ENCODE measurements at places on chromosomes 1 and 21. TPM values are rescaled to one million over a fixed set of nuclear protein-coding genes. Genes with fewer than 3 reads are reported as not detected.

The GJA8 gene
- not detected for total RNA-seq

The VAV3 gene
- total RNA-seq, result 101 TPM

The APOBEC4 gene
- 0.55 TPM for total RNA-seq

The HMGB4 gene
- total RNA-seq, result not detected

DNA sequence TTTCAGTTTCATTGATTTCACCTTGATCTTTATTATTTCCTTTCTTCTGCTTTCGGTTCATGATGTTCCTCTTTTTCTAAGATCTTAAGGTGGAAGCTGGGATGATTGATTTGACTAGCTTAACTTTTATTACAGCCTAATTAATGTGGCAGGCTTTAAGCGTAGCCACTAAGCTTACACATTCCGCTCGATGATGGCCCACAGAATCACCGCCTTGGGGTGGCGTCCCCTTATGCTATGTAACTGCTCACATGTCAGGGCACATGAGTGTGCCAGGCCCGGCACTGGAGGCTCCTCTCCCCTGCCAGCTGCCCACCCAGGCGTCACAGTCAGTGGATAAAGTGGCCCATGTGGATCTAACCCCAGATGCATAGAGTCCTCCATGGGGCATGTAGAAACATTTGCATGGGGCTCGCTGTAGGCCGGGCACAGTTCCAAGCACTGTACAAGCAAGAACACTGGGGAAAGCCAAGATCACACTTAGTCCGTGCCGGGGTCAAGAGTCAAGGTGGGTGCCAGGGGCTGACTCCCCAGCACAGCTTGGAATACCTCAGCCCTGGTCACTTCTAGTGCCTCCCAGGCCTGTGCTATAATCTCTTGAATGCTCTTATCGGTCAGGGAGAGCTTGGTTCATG, 41.7 kb downstream of the PKNOX1 start:
- DNase-seq, result no peak

GRCh38 chr1:168333562-168334276, 53.0 kb downstream of the TBX19 start:
- no peak for DNase-seq

GRCh38 chr1:241660424-241660972, 8.4 kb downstream of the WDR64 start:
- no peak for DNase-seq

GRCh38 chr1:156618853-156619581, at the start of gene HAPLN2:
TSS of gene HAPLN2 (plus strand) at chr1:156619415. CDS start at chr1:156623491, 4,076 bp downstream.
- no peak for DNase-seq

- no peak for DNase-seq
These were observed 271.8 kb downstream of the HLX start for GRCh38 chr1:221150996-221151395.

DNA sequence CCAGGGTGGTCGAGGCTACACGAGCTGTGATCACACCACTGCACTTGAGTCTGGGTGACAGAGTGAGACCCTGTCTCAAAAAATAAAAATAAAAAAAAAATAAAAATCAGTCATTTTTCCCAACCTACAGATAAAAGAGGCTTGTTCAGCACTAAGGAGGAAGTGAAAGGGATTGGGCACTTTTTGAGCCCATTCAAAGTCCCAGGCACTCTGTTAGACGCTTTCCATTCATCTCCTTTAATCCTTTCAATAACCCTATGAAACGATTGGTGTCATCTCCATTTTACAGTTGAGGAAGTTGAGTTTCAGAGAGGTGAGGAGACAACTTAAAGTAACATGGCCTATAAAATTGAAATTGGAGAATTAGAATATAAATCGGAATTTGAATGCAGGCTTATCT, 10.4 kb upstream of the AGO4 start:
- DNase-seq, result no peak

GRCh38 chr21:35159881-35160280, 110.8 kb upstream of the RUNX1 start:
- DNase-seq, result no peak

- no peak for DNase-seq
These were observed 121.0 kb upstream of the CXADR start for GRCh38 chr21:17391811-17392340.

- DNase-seq, result no peak
These were observed 2.3 kb downstream of the FUBP1 start for GRCh38 chr1:77976433-77977076.

DNA sequence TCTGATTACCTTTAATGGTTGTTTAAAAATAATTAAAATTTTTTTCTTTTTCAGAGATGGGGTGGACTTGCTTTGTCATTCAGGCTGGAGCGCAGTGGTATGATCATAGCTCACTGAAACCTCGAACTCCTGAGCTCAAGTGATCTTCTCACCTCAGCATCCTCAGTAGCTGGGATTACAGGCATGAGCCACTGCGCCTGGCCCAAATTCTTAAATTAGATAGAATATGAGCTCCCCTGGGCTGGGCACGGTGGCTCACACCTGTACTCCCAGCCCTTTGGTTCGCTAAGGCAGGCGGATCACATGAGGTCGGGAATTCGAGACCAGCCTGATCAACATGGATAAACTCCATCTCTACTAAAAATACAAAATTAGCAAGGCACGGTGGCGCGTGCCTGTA, 17.0 kb downstream of the CERS2 start:
- DNase-seq, result no peak

GRCh38 chr1:212438831-212439237, 6.1 kb downstream of the NENF start:
- DNase-seq, result no peak

- no peak for DNase-seq
These were observed 988 bp upstream of the ASAP3 start for GRCh38 chr1:23485002-23485332.

DNA sequence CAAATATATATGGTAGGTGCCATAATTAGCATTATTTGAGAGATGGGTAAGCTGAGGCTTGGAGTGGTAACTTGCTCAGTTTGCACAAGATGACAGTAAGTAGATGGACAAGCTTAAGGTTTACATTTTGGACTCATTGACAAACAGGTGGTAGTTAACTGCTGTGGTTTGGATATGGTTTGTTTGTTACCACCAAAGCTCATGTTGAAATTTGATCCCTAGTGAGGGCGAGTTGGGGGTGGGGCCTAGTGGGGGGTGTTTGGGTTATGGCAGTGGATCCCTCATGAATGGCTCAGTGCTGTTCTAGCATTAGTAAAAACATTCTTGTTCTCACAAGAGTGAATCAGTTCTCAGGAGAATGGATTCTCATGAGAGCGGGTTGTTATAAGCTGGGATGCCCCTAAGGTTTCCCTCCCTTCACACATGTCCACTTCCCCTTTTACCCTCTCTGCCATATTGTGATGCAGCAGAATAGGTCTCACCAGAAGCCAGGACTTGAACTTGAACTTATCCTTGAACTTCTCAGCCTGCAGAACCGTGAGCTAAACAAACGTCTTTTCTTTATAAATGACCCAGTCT, 6.6 kb upstream of the PRRX1 start:
- no peak for DNase-seq

- no peak for DNase-seq
These were observed 13.9 kb downstream of the SH2D1B start for GRCh38 chr1:162397943-162398560.

- DNase-seq, result no peak
These were observed 205.0 kb downstream of the KCTD3 start for GRCh38 chr1:215772151-215772550.

GRCh38 chr1:91428182-91428798, 23.7 kb upstream of the HFM1 start:
- DNase-seq, result no peak

GRCh38 chr21:25709684-25710265, 24.9 kb downstream of the ATP5PF start:
- DNase-seq, result no peak

DNA sequence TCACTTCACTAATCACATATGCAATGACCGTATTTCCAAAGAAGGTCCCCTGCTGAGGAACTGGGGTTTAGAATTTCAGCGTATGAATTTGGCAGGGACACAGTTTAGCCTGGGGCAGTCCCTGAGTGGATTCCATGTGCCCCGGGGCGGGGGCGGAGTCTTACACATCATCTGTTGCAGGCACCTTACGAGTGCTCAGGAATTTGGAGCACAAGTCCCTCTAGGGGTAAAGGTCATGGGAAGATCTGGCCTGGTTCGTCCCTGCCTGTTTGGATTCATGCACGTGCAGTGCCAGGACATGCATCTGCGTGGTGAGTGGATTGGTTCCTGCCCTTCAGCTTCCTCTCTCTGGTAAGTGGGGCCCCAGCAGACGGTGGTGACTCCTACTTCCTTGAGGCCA, 208.3 kb upstream of the C1orf174 start:
- DNase-seq, result no peak

DNA sequence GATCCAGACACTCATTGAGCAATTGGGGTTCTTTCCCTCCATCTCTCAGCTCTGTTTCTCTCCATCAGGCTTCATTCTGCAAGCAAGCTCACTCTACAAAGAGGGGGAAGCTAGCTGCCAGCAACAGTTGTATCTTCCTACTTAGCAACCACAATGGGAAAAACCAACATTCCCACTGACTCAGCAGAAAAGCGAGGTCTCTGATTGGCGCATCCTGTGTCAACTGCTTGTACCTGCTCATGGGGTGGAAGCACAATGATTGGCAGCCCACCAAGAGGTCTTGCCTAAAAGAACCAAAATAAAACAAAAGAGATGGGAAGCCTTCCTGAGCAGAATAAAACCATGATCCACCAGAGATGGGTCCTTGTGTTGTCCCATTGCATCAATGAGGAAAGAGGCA, 4.0 kb upstream of the CDA start:
- no peak for DNase-seq
